Dermis lymphatic vessel endothelial cell (primary cell): ENCODE measurements at places on chromosomes 16 and 17. TPM values are rescaled to one million over a fixed set of nuclear protein-coding genes. Genes with fewer than 3 reads are reported as not detected.

The TBC1D3E gene
- total RNA-seq: 1.4 TPM in 1 of 2 replicates, not detected in the other

The PRDM7 gene
- not detected in 2 replicates for total RNA-seq

The HSPB9 gene
- under 0.01 TPM in 1 of 2 replicates, not detected in the other for total RNA-seq

The PLD2 gene
- total RNA-seq: 26.3 and 35.3 TPM in 2 replicates

The KCNJ16 gene
- total RNA-seq: under 0.01 TPM in 1 of 2 replicates, not detected in the other

The ARL4D gene
- 0.86 and 1.2 TPM in 2 replicates for total RNA-seq

The CDC6 gene
- total RNA-seq: 4.1 and 5.3 TPM in 2 replicates

The KCNJ18 gene
- total RNA-seq: not detected in 2 replicates

The B3GNT9 gene
- 4.0 and 8.0 TPM in 2 replicates for total RNA-seq

The KRTAP2-3 gene
- not detected in 2 replicates for total RNA-seq

The BAHCC1 gene
- total RNA-seq: 2.3 and 2.7 TPM in 2 replicates

The CCL8 gene
- total RNA-seq: not detected in 2 replicates

The CTRB2 gene
- total RNA-seq: not detected in 2 replicates

The ADPRM gene
- 11.3 and 12.8 TPM in 2 replicates for total RNA-seq

The GAST gene
- not detected in 2 replicates for total RNA-seq

The LGALS9B gene
- not detected in 2 replicates for total RNA-seq

The GPRC5B gene
- 37.6 and 55.0 TPM in 2 replicates for total RNA-seq

The ITPRIPL2 gene
- 28.7 and 32.4 TPM in 2 replicates for total RNA-seq

The ATP2A3 gene
- total RNA-seq: 0.09 and 0.11 TPM in 2 replicates

The SMPD3 gene
- total RNA-seq: under 0.01 TPM in 2 replicates

The RPL27 gene
- 986 and 1,404 TPM in 2 replicates for total RNA-seq

The MYL4 gene
- 0.86 and 0.87 TPM in 2 replicates for total RNA-seq

The VMO1 gene
- 0.22 and 0.95 TPM in 2 replicates for total RNA-seq

The MYH1 gene
- under 0.01 TPM in 1 of 2 replicates, not detected in the other for total RNA-seq

The DRC3 gene
- 2.3 and 4.0 TPM in 2 replicates for total RNA-seq

The MYH13 gene
- not detected in 2 replicates for total RNA-seq

The PLCD3 gene
- 5.5 and 9.0 TPM in 2 replicates for total RNA-seq

The ATP5PD gene
- 202 and 234 TPM in 2 replicates for total RNA-seq

The LPO gene
- under 0.01 TPM in 1 of 2 replicates, not detected in the other for total RNA-seq

The C16orf96 gene
- total RNA-seq: under 0.01 TPM in 1 of 2 replicates, not detected in the other

The PNMT gene
- total RNA-seq: 1.2 and 1.6 TPM in 2 replicates

The TMEM106A gene
- 0.86 and 1.4 TPM in 2 replicates for total RNA-seq

The WFIKKN1 gene
- under 0.01 and 0.09 TPM in 2 replicates for total RNA-seq

The SDR42E1 gene
- 1.7 and 4.5 TPM in 2 replicates for total RNA-seq

The SLC5A11 gene
- total RNA-seq: not detected in 2 replicates

The FBRS gene
- 13.9 and 14.2 TPM in 2 replicates for total RNA-seq

The PRAC2 gene
- total RNA-seq: not detected in 2 replicates

The CD79B gene
- 0.22 and 0.43 TPM in 2 replicates for total RNA-seq

The SRCIN1 gene
- under 0.01 TPM in 1 of 2 replicates, not detected in the other for total RNA-seq

The CDH1 gene
- total RNA-seq: 0.11 TPM in 1 of 2 replicates, not detected in the other

The ZNF385C gene
- total RNA-seq: not detected in 2 replicates

The MEOX1 gene
- under 0.01 and 0.09 TPM in 2 replicates for total RNA-seq

The KRTAP4-6 gene
- total RNA-seq: not detected in 2 replicates

The HOXB7 gene
- 2.7 and 10.3 TPM in 2 replicates for total RNA-seq

The ARSG gene
- 1.9 and 2.1 TPM in 2 replicates for total RNA-seq

The TUBB3 gene
- total RNA-seq: 38.1 and 51.7 TPM in 2 replicates

The OR3A3 gene
- not detected in 2 replicates for total RNA-seq

The ABCC6 gene
- total RNA-seq: 0.17 and 1.1 TPM in 2 replicates

The FA2H gene
- not detected in 2 replicates for total RNA-seq

The MYH8 gene
- total RNA-seq: not detected in 2 replicates

The TP53TG3 gene
- not detected in 2 replicates for total RNA-seq

The KRT16 gene
- not detected in 2 replicates for total RNA-seq

The LRRC37A gene
- total RNA-seq: 1.1 and 1.5 TPM in 2 replicates

The C16orf92 gene
- not detected in 2 replicates for total RNA-seq

The KRTAP4-3 gene
- not detected in 2 replicates for total RNA-seq

The TNFRSF17 gene
- total RNA-seq: not detected in 2 replicates

The HOXB9 gene
- under 0.01 and 0.43 TPM in 2 replicates for total RNA-seq

The SSTR5 gene
- total RNA-seq: 0.22 and 0.77 TPM in 2 replicates

The CCL1 gene
- total RNA-seq: not detected in 2 replicates
